ENCODE measurements at places on chromosomes 7 and 10.

GRCh38 chr7:17158261-17158660 is 140.2 kb upstream of the AHR start:
- no peak for DNase-seq

DNA sequence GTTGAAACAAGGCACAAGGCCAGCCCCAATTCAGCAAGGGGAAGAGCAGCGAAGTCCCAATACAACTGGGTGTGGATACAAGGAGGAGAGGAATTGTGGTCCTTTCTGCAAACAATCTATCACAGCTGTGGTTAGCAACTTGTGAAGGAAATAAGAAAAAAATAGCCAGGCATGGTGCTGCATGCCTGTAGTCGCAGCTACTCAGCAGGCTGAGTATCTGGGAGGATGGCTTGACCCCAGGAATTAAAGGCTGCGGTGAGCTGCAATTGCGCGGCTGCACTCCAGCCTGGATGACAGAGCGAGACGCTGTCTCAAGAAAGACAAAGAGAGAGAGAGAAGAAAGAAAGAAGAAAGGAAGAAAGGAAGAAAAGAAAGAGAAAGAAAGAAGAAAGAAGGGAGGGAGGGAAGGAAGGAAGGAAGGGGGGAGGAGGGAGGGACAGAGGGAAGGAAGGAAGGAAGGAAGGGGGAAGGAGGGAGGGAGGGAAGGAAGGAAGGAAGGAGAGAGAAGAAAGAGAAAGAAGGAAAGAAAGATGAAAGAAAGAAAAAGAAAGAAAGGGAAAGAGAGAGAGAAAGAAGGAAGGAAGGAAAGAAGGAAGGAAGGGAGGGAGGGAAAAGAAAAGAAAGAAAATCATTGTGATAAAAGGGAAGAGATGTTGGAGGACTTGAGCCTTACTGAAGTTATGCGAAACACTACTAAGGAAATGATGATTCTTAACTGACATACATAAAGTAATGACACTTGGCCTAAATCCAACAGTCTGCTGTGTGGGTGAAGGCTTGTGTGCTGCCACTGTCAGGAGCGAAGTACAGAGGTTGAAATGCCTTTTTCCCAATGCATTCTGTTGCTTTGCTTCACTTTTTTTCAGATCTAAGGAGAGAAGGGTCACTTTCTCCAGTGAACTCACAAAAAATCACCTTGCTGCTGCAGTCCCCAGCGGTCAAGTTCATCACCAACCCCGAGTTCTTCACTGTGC is 117.0 kb upstream of the STK17A start:
- no peak for DNase-seq

DNA sequence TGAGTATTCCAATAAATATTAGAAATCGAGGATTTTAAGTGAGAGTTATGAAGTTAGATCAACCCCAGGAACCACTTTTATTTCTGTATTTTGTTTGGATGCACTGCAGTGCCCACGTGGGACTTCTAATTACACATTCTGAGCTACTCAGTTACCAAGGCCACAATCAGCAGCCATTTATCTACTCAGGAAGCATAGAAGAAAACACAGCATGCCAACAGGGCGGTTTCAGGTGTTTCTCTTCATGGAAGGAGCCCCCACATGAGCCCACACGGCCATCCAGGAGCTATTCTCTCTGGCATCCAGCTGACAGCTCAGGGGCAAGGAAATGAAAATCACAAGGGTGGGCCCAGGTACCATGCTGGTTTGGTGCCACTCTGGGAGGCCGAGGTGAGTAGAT is 266.5 kb upstream of the MKLN1 start:
- DNase-seq: no peak

DNA sequence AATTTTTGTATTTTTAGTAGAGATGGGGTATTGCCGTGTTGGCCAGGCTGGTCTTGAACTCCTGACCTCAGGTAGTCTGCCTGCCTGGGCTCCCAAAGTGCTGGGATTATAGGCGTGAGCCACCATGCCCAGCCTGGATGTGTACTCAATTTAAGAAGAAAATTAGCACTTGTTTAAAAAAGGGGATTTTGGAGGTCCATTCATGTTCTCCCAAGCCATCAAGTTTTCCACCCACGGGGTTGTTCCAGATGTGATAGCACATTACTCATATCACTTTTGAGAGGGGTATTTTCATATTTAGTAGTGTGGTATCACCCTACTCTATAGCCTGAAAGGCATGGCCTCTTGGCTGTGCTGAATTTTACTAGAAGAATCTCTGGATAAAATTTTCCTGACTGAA is 10.5 kb upstream of the SLC26A3 start:
- no peak for DNase-seq

- DNase-seq: peak; percentile 62
Measured at GRCh38 chr10:129877773-129878371, 86.2 kb downstream of the EBF3 start.

DNA sequence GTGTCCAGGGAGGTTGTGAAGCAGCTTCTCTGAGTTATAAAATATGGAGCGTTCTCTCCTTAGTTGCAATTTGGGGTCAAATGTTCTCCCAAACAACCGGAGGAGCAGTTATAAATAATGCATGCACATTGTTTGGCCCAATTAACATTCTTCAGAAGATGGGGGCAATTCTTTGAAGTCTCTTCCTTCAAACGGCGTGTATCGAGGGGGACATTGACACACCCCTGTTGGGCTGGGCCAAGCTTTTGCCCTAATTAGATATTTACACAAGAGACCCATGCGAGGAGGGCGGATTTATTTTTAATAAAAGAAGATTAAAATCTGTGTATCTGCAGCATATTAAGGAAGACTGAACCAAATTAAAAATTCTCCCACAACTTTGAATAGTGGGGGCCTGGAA is 107.3 kb downstream of the PTPRE start:
- DNase-seq: no peak

DNA sequence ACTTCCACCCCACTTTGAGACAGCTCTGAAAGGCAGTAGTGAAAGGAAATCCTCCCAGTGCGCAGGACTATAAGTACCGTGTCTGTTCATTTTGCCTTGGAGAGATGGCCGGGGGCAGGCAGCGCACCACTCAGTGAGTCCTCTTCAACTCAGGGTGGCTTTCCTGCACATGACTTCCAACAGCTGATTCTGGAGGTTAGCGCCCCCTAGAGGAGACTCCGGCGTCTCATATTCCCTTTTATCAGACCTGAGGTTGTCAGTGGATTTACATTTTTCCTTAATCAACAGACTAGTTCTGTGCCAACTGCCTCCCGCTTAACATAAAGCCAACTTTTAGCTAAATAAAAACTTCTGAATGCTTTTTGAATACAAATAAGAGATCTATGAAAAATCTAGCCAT is 101.0 kb downstream of the HERPUD2 start:
- DNase-seq: peak; percentile 51

GRCh38 chr7:130226333-130226732 is 18.7 kb downstream of the SSMEM1 start:
- DNase-seq: no peak

- no peak for DNase-seq
Measured at GRCh38 chr10:64773357-64773756, 1252.2 kb downstream of the REEP3 start.

DNA sequence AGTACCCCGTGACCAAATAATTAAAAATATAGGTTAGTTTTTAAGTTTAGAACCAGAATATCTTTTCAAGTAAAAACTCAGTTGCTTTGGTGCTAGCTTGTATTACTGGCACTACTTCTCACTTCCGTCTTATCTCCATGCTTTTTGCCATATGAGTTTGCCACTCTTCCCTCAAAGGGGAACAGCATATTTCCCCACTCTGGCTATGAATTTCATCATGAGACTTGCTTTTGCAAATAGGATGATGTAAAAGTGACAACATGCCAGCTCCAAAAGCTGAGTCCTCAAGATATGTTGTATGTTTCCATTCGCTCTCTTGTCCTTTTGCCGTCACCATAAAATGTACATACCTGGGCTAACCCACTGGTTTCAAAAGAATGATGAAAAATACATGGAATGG is 178.1 kb upstream of the SEMA3A start:
- DNase-seq: no peak

GRCh38 chr7:128361411-128362379 is at the start of gene PRRT4:
TSS of gene PRRT4 (minus strand) at chr7:128361690.
- DNase-seq: peak; percentile 82

- DNase-seq: no peak
Measured at GRCh38 chr10:44245601-44245938, 139.3 kb downstream of the CXCL12 start.

- DNase-seq: no peak
Measured at GRCh38 chr10:69348816-69349541, 67.7 kb downstream of the TACR2 start.

GRCh38 chr7:122790132-122790531 is 87.4 kb upstream of the RNF148 start:
- no peak for DNase-seq

GRCh38 chr10:3290550-3290949 is 118.0 kb upstream of the PITRM1 start:
- no peak for DNase-seq

DNA sequence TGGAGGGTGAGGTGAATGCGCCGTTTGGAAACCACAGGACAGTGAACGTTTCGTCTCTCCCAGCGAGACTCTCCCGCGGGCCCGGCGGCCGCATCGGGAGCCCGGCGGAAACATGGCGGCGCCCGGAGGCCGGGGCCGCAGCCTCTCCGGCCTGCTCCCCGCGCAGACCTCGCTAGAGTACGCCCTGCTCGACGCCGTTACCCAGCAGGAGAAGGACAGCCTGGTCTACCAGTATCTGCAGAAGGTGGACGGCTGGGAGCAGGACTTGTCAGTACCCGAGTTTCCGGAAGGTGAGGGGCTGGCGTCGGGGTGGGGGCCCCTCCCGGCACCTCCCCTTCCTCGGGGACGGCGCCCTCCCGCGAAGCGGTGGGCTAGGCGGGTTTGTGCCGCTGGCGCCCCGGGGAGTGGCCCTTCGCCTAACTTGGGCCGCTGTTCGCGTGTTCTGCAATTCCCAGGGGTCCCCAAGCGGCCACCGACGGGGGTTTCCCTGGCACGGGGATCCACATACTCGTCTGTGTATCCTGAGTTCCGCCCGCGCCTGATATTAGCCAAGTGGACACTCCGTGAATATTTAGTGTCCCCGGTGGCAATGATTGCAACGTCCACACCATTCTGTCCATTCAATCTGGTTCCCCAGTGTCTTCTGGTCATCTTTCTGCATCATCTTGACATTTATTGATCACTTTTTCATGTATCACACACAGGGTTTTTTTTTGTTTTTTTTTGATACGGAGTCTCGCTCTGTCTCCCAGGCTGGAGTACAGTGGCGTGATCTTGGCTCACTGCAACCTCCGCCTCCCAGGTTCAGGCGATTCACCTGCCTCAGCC is 514 bp downstream of the NHLRC2 start:
- DNase-seq: peak; percentile 84

GRCh38 chr10:86472061-86472460 is 49.5 kb downstream of the WAPL start:
- DNase-seq: no peak

DNA sequence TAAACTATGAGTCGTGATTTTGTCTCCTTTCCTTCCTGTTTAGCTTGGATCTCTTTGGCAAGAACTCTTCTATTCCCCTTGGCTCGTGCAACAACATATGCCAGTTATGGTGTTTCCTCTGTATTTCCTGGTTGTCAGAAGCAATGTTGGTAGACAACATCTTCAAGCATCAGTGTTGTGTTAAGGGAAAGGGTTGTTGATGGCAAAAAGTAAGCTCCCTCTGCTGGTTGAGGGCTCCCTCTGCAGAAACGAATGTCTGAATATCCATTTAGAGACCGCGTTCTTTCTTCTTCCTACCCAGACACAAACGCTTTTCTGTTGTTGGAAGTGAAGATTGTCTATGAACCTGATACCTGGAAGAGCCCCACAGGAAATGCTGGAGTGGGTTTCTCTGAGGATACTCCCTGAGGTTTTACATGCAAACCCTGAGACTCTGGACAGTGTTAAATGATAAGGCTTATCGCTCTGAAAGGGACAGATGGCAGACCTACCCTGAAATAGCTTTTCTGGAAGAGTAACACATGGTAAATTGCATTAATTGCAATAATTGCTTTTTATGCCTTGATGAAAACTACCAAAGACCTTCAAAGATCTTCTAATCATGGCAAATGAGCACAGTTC is 23.5 kb upstream of the C1QL3 start:
- DNase-seq: peak; percentile 61

- DNase-seq: no peak
Measured at GRCh38 chr10:69872323-69872722, 70.6 kb downstream of the COL13A1 start.
